Ovary (tissue), 10 donors: ENCODE measurements at places on chromosomes 3 and 15. TPM values are rescaled to one million over a fixed set of nuclear protein-coding genes. Genes with fewer than 3 reads are reported as not detected.

DNA sequence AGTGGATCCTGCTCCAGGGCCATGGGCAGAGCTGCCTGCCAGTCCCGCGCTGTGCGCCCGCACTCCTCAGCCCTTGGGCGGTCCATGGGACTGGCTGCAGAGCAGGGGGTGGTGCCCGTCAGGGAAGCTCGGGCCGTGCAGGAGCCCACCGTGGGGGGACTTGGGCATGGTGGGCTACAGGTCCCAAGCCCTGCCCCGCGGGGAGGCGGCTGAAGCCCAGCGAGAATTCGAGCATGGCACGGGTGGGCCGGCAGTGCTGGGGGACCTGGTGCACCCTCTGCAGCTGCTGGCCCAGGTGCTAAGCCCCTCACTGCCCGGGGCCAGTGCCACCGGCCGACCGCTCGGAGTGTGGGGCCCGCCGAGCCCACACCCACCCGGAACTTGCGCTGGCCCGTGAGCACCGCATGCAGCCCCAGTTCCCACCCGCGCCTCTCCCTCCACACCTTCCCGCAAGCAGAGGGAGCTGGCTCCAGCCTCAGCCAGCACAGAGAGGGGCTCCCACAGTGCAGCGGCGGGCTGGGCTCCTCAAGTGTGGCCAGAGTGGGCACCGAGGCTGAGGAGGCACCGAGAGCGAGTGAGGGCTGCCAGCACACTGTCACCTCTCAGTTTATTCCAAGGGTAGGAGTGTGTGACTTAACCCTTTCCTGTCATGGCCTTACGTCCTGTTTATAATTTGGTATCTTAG is 129.3 kb downstream of the TMEM108 start:
- DNase-seq = no peak

GRCh38 chr15:101145362-101145761 is 106.5 kb downstream of the CHSY1 start:
- DNase-seq = no peak

DNA sequence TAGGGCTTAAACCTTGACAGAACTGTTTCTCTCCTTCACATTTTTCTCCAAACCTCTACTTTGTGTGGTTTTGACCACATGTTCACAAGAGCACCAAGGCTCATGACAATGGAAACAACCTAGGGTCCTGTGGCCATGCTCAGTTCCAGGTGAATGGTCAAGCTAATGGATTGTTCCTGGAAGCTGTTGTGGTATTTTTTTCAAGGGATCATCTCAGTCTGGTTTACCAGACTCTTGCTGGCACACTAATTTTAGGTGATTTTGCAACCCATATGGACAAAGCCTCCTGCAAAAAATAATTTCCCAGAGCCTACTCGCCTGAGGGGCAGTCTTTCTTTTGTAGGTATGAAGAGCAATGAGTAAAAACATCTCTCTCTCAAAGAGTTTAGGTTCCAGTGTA is 67.2 kb downstream of the LSAMP start:
- DNase-seq = no peak

- DNase-seq = no peak
These were observed 76.7 kb upstream of the FAM3D start for GRCh38 chr3:58743296-58743695.

- no peak for DNase-seq
These were observed 23.9 kb upstream of the BCL2L10 start for GRCh38 chr15:52136442-52136980.

DNA sequence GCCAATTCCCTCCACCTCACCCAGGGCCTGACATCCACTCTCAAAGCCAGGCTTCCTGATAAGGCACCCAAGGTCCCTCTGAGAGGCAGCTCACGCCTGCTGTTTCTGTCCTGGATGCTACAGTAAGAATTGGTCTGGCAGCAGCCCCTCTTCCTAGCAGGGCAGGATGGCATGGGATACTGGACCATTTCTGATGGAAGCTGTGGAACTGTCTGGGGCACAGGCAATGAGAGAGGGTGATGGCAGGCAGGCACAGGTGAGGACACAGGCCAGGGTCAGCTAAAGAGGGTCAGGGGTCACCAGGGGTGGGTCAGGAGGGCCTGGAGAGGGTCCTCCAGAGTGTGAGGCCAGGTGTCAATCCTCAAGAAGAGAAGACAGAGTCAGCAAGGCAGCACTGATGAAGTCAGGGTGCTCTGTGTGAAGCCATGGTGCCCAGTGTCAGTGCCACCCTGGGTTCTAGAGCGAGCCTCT is 41.9 kb upstream of the SLC41A3 start:
- no peak for DNase-seq

GRCh38 chr15:68278595-68279405 is 1.3 kb downstream of the FEM1B start:
- no peak for DNase-seq

DNA sequence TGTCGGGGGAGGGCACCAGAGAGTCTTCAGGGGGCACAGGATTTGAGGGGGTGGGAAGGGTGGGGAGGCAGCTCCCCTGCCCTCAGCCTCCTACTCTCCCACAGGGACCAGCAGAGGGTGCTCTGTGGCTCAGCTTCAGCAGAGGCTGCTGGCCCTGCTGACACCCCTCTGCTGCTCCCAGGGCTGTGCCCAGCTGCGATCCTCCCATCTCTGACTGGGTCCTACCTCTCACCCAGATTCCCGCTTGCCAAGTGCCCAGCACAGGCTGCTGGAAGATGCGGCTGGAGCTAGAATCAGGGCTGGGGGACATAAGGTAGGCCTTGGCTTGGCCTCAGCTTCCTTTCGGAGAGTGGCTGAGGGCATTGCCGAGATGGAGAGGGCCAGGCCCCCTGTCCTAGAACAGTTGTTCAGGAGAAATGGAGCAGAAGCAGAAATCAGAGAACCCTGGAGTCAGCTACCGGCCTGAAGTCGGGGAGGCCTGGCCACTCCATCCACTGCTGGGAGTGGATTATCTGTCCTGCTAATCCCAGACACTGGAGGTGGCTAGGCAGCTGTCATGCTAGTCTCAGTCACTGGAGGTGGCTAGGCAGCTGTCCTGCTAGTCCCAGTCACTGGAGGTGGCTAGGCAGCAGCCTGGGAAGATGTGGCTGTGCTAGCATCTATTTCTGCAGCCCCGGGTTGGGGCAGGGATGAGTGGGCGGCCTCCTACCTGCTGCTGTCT is 3.9 kb downstream of the GRM2 start:
- peak; percentile 7 for DNase-seq

- DNase-seq = no peak
These were observed 154.2 kb downstream of the MECOM start for GRCh38 chr3:169509359-169509758.

DNA sequence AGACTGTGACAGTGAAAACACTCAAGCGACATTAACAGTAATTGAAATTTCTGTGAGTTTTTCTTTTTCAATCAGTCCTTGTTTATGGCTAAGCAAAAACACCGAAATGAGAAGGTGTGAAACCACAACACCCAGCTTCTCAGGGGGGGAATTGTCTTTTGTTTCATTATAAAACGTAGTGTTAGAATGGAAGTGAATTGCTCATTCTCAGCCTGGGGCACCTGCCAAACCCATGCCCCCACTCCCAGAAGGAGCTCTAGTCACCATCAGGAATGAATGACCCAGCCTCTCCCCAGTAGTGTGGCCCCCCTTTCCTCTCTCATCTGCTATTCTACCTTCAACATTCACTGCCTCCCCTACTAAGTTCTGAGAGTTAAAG is 185.8 kb upstream of the CFAP20DC start:
- no peak for DNase-seq

DNA sequence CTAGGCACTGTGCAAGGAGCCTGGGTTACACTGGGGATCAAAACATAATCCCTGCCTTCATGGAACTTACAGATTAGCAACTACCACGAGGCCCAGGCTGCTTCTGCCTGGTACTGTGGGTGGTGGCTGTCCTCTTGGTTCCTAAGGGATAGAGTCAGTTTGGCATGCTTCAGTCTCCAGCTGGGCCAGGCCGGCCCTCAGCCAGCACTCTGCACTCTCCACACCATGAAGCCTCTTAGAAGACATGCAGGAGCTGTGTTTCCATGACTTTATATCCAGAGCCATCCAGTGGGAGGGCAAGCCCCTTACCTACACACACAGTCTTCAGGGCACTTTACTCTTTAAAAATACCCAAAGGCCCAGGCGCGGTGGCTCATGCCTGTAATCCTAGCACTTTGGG is 54.4 kb downstream of the ATP1B3 start:
- no peak for DNase-seq

DNA sequence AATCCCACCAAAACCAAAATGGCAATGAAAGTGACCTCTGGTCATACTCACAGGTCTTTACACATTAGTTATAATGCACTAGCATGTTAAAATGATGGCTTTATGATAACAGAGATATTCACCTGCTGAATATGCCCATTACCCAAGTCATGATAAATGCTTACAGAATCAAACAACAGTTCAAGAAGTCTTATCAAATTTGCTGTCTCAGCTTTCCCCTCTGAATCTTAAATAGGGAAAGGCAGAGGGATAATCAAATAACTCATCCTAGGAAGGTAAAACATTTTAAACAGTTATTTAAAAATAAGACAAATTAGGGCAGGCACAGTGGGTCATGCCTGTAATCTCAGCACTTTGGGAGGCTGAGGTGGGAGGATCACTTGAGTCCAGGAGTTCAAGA is 52.8 kb upstream of the CRBN start:
- no peak for DNase-seq

DNA sequence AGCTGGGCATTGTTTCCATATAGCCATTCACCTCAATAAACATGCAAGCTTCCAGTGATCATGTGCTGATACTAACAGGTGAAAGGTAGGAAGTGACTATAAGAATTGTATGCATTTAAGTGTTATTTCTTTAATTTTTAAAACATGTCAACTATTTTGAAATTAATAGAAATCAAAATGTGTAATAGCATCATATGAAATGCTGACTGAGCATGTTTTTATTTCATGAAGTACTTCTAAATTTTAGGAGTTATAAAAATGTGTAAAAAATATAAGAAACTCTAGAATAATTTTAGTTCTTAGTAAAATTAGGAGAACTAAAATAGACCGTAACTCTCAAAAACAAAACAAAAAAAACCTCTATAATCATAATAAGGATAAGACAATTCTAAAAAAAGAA is 229.3 kb upstream of the ARPP21 start:
- DNase-seq = no peak

Gene DALRD3
- 29.5 TPM for total RNA-seq

Gene SLC2A2
- total RNA-seq = not detected

GRCh38 chr3:12501360-12502020 is 17.2 kb downstream of the TSEN2 start:
- DNase-seq = no peak
